ENCODE measurements at places on chromosomes 6 and 20. TPM values are rescaled to one million over a fixed set of nuclear protein-coding genes. Genes with fewer than 3 reads are reported as not detected.

DNA sequence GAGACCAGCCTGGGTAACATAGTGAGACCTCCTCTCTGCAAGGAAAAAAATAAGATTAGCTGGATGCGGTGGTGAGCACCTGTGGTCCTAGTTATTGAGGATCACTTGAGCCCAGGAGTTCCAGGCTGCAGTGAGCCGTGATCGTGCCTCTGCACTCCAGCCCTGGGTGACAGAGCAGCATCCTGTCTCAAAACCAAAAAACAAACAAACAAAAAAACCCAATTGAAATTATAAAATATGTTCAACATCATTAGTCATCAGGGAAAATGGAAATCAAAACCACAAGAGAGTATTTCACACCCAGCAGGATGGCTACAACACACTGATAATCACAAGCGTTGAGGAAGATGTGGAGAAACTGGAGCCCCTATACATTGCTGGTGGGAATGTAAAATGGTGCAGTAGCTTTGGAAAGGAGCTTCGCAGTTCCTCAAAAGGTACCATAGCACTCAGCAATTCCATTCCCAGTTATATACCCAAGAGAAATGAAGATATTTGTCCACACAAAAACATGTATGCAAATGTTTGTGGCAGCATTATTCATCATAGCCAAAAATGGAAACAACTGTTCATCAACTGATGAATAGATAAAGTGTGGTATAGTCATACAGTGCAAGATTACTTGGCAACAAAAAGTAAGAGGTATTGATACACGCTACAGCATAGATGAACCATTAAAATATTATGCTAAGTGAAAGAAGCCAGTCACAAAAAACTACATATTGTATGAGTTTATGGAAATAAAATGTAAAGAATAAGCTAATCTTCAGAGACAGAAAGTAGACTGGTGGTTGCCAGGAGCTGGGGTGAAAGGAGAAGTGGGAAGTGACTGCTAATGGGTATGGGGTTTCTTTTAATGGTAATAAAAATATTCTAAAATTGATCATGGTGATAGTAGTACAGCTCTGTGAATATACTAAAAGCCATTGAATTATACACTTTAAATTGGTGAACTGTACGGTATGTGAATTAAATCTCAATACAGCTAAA is 38.7 kb upstream of the RIPOR2 start:
- DNase-seq = peak; percentile 41

DNA sequence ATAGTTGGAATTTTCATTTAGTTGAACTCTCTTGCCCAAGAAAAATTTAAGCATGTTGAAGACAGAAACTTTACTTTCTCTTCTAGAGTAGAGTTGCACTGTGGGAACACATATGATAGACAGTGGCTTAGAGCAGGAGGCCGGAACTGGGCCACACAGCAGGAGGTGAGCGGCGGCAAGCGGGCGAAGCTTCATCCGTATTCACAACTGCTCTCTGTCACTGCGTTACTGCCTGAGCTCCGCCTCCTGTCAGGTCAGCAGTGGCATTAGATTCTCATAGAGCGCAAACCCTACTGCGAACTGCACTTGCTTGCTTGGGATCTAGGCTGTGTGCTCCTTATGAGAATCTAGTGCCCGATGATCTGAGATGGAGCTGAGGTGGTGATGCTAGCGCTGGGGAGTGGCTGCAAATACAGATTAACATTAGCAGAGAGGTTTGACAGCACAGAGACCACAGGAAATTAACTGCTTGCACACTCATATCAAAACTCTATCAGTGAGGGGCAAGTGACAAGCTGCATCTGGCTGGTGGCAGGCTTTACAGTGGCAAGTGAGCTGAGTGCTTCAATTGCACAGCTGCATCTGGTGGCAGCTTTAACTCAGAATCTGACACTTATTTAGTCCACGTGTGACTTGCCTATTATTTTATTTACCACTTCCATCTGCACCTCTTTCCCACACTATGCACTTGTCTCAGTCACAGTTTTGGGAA is 174.9 kb upstream of the C6orf118 start:
- DNase-seq = no peak

DNA sequence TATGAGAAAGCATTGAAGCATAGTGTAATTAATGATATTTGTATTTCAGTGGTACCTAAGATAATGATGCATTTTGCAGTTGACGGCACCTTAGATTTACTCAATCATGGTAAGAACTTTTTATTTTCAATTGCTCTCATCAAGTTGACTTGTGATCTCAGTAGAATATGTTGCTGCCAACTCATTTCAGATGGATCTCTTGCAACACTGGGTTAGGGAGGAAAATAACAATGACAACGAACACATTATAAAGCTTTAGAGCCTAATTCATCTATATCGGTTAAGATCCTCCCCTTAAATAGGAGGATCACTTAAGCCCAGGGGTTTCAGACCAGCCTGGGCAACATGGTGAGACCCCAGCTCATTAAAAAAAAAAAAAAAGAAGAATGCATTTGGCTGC is 18.0 kb upstream of the TBC1D22B start:
- DNase-seq = no peak

Gene ELOVL2
- 11.3 TPM for total RNA-seq

GRCh38 chr20:48467622-48468021 is 360.2 kb downstream of the PREX1 start:
- DNase-seq = no peak

Gene OR2W1
- not detected for total RNA-seq

DNA sequence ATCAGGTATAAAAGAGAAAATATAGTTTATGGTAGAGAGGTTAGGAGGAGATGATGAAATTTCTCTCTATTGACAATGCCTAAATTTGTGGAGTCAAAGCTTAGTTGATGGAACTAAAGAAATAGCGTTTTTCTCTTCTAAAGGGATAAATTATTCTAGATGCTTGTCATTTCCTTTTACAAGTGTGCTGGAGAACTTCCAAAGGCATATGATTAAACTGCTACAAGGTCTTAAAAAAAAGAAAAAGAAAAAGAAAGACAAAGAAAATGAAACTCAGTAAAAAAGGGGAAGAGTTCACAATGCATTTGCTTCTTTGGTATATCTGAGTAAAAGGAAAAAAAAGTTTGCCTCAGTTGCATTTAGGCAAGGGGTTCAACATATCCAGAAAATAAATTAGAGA is 499.8 kb upstream of the PTCHD4 start:
- DNase-seq = no peak

- no peak for DNase-seq
Observed at GRCh38 chr20:48945840-48946514, 24.5 kb downstream of the ARFGEF2 start.

Gene HDGFL1
- total RNA-seq = not detected

GRCh38 chr6:1091900-1092299 is 220.0 kb upstream of the FOXQ1 start:
- no peak for DNase-seq

Gene PIGU
- total RNA-seq = 11.7 TPM

DNA sequence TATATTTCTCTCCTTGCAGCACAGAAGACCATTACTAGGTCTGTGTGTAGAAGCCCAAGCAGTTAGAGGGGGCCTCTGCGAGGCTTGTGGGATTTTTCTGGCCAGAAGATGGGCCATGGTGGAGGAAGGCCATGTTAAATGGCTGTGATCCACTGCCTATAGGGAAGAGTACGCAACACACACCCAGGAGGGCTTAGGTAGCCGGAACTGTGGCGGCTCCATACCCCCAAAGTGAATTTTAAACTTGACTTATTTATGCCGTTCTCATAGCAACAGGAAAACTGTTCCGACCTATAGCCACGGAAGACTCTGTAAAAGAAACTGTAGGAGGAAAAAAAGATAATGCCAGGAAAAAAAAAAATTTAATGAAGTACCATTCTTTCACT is 69.5 kb downstream of the SLX4IP start:
- no peak for DNase-seq

Gene FAM209B
- not detected for total RNA-seq

DNA sequence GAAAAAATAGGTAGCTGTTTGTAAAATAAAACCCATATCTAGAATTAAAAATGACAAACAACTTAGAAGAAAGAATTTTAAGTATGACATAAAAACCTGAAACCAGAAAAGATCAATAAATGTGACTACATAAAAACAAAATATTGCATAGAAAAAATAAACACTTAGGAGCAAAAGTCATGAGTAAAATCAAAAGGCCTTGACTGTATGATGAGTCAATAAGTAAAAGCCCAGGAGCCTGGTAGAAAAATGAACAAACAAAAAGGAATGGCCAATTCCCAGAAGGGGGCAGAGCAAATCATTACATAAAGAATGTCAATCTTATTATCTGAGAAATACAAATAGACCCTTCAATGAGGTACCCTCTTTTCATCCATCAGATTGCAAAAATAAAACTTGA is 20.7 kb upstream of the ENPP1 start:
- DNase-seq = no peak

GRCh38 chr6:18034798-18035202 is 47.4 kb upstream of the KIF13A start:
- DNase-seq = peak; percentile 35

DNA sequence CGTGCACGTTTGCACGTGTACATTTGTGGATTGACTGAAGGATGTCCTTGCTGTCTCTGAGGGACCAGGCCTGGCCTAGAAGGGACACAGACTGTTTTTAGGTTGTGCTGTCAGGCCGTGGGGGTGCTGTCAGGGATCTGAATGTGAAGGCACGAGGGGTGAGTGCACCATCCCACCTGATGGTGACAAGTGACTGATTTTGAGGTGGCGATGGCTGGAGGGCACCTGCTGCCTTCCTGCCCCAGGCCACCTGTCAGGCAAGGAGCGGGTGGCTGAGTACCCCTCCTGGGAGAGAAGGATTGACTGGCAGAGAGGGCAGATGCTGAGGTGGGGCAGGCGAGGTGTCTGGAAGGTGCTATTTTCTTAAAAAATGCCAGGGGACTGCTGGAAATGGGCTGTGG is 1.2 kb downstream of the RAB44 start:
- no peak for DNase-seq

Gene SUMO4
- total RNA-seq = not detected

Gene ANGPT4
- total RNA-seq = 0.03 TPM

- no peak for DNase-seq
Observed at GRCh38 chr6:87176493-87176892, 21.1 kb downstream of the ZNF292 start.

DNA sequence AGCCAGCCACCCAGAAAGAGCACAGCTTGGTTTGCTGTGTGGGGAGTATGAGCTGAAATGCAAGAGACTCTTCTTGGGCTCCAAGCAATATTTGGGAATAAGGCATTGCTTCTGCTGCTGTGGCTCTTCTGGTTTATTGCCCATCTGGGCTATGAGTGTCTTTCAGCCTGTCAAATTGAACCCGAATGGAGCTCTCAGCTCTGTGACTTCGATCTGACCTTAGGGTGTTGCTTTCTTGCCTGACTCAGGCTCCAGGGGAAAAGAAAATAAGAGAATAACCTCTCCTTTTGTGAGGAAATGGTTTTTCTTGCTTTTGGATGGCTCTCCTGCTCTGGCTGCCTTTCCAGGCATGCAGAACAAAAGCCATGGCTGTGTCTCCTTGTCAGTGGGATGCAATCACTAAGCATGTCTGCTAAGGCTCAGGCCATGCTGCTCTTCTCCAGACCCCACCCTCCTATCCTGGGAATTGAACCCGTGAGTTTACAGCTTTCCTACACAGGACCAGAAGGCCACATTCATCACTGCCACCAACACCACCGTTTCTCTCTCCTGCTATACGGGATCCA is 169.4 kb upstream of the JAG1 start:
- no peak for DNase-seq

- DNase-seq = no peak
Observed at GRCh38 chr6:116925088-116925794, 48.2 kb downstream of the RFX6 start.

Gene TRIM40
- not detected for total RNA-seq

GRCh38 chr6:155528982-155529453 is 73.4 kb upstream of the NOX3 start:
- DNase-seq = peak; percentile 62

GRCh38 chr20:14992961-14993360 is 655.5 kb upstream of the FLRT3 start:
- no peak for DNase-seq

DNA sequence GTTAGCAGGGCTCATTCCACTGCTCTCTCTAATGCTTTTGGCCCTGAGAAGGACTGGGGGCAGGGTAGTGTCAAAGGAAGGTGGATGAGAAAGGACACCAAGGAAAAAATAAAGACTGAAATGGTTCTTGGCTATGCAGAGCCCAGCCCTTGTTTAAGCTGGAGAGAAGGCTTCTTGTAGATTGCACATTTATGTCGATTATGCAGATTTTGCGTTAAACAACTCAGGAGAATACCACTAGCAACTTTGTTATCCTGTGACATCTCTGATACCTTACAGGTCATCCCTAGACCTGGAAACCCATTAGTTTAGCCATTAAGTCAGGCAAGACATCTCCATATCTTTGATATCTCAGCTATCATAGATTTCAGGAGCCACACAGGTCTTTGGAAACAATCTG is 11.1 kb upstream of the IL17F start:
- DNase-seq = no peak

- DNase-seq = no peak
Observed at GRCh38 chr6:138107752-138108592, 753 bp upstream of the PERP start.

Gene PARD6B
- 26.0 TPM for total RNA-seq

GRCh38 chr6:98832284-98833056 is 1.9 kb upstream of the POU3F2 start:
- peak; percentile 76 for DNase-seq

Gene SNX14
- total RNA-seq = 117 TPM

DNA sequence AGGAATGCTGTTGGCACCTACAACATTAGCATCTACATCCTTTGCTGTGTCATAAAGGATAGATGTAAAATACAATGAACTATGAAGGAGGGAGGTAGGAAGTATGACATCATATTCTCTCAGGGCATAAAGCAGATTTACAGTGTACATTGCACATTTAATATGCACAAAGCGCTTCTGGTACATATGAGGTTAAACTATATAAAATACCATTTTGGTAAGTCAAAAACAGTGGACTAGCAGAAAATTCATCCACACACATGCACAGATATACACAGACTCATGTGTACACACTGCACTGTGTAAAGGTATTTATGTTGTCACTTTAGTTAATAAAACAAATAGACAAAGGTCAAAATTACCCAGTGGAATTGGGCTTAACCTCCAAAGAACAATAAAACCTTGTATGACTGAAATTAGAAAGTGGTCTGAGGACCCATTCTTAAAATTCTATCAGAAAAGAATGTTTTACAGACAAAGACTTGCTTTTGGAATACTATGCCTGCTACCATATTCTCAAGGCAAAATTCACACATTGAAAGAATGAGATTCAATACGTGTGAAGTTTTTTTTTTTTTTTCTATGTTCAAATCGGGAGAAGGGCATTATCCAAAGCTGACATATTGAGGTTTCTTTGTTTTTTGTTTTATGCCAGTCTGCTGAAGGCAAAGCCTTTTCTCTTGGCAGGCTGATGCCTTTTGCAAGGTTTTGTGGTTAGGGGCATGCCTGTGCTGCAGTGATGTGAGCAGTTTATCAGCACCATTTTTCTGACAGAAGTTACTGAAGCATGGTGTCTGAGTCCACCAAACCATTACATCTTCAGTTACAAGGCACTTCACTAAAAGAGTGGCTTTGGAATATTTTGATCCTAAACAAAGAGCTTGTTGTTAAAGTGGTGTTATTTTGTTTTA is 199.0 kb downstream of the PLCB1 start:
- DNase-seq = peak; percentile 24

GRCh38 chr20:9551808-9552550 is 37.6 kb downstream of the LAMP5 start:
- DNase-seq = no peak
